GM04503 (cell line): ENCODE measurements at places on chromosomes 7 and 10.

DNA sequence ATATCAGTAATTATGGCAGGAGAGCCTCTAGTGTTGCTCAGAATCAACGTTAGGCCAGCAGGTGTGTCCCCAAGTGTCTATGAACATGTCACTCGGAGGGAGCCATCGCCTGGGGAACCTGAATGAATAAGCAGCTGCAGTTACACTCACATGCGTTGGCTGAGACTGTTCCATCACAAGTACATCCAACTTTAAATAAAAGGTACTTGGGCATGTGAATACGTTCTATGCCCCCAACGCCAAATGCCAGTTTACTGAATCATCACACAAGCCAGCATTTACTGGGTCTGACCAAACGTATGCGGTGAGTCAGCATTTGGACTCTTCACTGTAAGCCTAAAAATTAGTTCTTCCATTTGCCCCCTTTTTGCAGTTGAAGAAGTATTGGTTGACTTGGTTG, 207.6 kb upstream of the PLXNA4 start:
- DNase-seq, result no peak

GRCh38 chr10:15801147-15801546, 59.2 kb downstream of the MINDY3 start:
- DNase-seq, result no peak

GRCh38 chr10:4107285-4107851, 322.4 kb upstream of the KLF6 start:
- no peak for DNase-seq

- no peak for DNase-seq
Observed at GRCh38 chr10:91635401-91636400, 2.8 kb upstream of the PPP1R3C start.

GRCh38 chr7:155208681-155209477, 88.8 kb upstream of the INSIG1 start:
- no peak for DNase-seq

GRCh38 chr7:41472427-41473125, 230.3 kb downstream of the INHBA start:
- DNase-seq, result no peak
